Activated CD4-positive, alpha-beta memory T cell treated with anti-CD3 and anti-CD28 coated beads, Interleukin-2, amount 10 ng/mL, durations not matched to agents 7 days and 5 days (primary cell): ENCODE measurements at places on chromosomes 16 and 17. TPM values are rescaled to one million over a fixed set of nuclear protein-coding genes. Genes with fewer than 3 reads are reported as not detected.

DNA sequence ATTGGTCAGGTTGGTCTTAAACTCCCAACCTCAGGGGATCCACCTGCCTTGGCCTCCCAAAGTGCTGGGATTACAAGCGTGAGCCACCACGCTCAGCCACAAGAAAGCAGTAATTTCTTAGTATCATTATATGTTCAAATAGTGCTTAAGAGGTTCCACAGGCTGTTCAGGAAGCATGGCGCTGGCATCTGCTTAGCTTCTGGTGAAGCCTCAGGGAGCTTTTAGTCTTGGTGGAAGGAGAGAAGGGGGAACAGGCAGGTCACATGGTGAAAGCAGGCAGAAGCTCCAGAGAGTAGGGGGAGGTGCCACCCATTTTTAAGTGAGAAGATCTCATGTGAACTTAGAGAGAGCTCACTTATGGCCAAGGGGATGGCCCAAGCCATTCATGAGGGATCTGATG, 3.7 kb upstream of the SEC14L1 start:
- no peak for DNase-seq

- no peak for DNase-seq
Measured at GRCh38 chr16:86455640-86456039, 54.7 kb upstream of the FOXF1 start.

RAMP2 gene
- total RNA-seq = not detected

- no peak for DNase-seq
Measured at GRCh38 chr17:40281663-40282062, 6.0 kb upstream of the CDC6 start.

DNA sequence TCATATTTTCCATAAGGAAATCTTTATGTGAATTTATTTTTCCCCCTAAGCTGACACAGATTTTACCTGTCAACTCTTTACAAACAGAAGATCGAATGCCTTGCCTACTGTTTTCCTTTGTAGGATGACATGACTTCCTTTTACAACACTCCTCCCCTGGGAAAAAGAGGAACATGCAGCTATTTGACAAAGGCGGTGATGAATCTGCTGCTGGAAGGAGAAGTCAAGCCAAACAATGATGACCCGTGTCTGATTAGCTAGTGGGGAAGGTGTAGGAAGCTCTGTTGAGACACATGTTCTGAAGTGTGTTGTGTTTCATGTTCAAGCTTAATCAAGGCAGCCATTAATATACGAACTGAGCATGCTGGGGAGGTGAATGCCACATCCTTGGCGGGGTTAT, 238.0 kb downstream of the PHKB start:
- no peak for DNase-seq

ZSCAN10 gene
- 0.15 TPM for total RNA-seq

C16orf92 gene
- total RNA-seq = not detected

CACNG3 gene
- total RNA-seq = not detected

GRCh38 chr17:42659079-42659931, at the start of gene TUBG2:
Gene TUBG2, plus strand, starts transcription at chr17:42659284. Its CDS starts 220 bp downstream, at chr17:42659504.
- peak; percentile 66 for DNase-seq

DNA sequence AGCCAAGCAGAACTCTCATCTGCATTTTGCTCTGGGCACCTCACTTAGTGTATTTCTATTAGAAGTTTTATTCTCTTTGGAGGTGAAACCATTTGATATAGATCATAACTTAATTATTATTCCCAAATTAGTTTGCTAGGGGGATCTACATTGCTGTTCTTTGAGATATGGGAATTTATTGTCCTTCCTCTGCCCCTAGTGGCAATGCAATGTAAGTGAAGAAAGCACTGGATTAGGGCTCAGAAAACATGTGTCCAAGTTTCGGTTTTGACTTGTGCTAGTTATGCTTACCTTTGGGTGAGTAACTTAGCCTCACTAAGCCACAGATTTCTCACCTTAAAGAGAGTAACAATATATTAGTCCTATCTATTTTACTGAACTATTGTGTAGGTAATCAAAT, 2.9 kb downstream of the KRT39 start:
- DNase-seq = no peak

- DNase-seq = peak; percentile 67
Measured at GRCh38 chr17:44219616-44220212, at the start of gene UBTF. Gene UBTF, minus strand, starts transcription at chr17:44219675. Its CDS starts 1,446 bp downstream, at chr17:44218229.
